ENCODE measurements at places on chromosomes 4 and X. TPM values are rescaled to one million over a fixed set of nuclear protein-coding genes. Genes with fewer than 3 reads are reported as not detected.

The PLP1 gene
- not detected for polyA plus RNA-seq

GRCh38 chr4:157265281-157265680 lies 44.8 kb downstream of the GRIA2 start:
- DNase-seq = no peak

DNA sequence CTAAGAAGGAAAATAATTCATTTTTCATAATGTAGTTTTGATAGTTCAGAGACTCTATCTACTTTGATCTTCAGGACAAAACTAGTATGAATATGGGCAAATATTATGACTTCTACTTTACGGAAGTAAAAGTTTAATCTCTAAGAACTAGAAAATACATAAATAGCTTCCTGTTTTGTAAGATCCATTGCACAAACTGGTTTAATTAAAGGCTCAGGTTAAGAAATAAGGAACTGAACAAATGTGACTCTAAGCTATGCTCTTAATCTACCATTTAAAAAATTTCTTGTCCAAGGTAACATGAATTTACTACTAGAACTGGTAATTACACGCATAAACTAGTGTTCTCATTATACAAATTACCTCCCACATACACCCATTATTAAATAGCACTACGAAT lies 360.6 kb downstream of the INPP4B start:
- DNase-seq = no peak

DNA sequence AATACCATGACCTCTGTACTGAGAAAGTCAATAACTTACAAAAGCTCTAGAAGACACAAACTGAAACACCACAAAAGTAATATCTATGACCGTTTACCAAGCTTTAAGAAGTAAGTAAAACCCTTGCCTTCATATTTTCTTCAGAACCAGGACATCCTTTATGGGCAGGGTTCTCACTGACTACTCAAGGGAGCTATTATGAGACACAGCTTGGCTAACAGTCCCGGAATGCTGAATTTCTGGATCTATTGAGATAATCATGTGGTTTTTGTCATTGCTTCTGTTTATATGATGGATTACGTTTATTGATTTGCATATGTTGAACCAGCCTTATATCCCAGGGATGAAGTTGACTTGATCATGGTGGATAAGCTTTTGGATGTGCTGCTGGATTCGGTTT lies 19.9 kb upstream of the CDS1 start:
- no peak for DNase-seq

GRCh38 chr4:119227690-119228089 lies 15.2 kb downstream of the USP53 start:
- DNase-seq = no peak
